HEK293T (cell line): ENCODE measurements at places on chromosomes 3 and 15.

- no peak for DNase-seq
Measured at GRCh38 chr3:82410366-82410765, 648.9 kb upstream of the GBE1 start.

DNA sequence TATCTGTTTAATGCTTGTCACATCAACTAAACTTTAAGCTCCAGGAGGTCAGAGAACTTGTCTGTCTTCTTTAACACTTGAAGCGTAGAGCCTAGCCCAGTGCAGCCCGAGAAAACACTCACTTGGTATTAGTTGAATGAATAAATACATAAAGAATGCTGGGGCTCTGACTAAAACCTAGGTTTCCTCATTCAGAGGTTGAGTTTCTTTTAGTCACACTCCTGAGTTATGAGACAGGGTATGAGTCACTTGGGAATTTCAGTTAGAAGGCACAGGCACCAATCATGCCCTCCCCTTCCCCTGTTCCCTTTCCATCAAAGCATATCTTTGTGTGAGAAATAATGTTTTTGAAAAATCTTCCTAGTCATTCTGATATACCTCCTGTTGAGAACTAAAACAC lies 589.8 kb upstream of the DPPA4 start:
- DNase-seq: no peak

GRCh38 chr3:186414735-186415419 lies 52.8 kb upstream of the DGKG start:
- no peak for DNase-seq

DNA sequence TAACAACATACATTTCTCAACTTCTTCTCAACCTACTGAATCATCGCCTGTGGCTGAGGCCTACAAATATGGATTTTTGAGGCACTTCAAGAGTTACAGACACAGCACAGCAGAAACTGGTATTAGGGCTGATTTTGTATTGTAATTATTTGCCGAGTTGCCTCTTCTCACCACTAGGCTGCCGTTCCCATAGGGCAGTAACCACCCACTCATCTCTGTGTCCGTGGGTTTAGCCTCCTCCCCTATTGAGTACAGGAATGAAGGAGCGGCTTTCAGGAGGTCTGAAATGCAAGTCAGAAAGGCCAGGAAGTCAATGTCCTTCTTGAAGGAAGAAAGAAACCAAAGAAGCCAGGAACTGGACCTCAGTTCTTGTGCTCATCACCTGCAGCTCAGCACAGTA lies 220.8 kb downstream of the MTHFS start:
- DNase-seq: no peak

DNA sequence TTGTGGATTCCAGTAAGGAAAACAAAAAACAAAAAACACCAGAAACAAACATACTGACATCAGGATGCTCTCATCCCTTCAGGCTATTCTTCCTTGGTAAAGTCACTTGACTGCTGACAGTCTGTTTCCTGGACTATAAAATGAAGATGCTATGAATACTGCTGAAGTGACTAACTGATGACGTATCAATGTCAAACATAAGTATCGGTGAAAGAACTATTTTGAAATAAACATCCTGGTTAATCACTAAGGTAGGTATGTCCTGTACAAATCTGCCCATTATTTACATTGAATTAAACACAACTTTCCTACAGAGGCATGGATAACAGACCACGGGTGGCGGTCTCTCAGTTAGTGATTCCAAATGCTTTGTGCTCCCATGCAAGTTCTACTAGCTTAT lies 45.9 kb downstream of the CHAC1 start:
- DNase-seq: no peak

DNA sequence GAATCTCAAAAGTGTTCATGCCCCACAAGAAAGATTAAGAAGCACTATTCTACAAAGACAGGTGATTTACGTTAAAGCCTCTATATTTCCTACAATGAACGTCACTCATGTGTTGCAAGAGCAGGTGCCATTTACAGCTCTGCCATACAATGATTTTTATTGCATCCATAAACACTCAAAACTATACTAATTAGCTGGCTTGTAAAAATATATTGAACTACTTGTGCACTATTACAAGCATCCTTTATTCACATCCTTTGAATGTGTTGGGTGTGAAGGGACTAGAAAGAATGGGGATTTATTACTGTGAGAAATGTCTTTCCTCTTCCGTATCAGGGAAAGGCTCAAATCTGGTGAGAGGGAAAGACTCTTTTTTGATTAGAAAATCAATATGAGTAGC lies 50.7 kb upstream of the C3orf49 start:
- DNase-seq: no peak

- DNase-seq: no peak
Measured at GRCh38 chr15:26590676-26591075, 182.2 kb downstream of the GABRB3 start.
